Amniotic epithelial cell (primary cell): ENCODE measurements at places on chromosomes 13 and 19.

DNA sequence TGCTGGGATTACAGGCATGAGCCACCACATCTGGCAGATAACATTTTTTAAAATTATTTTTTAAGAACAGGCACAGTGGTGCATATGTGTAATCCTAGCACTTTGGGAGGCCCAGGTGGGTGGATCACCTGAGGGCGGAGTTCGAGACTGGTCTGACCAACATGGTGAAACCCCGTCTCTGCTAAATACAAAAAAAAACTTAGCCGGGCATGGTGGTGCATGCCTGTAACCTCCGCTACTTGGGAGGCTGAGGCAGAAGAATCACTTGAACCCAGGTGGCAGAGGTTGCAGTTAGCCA lies 631 bp upstream of the PALM3 start:
- DNase-seq: no peak

DNA sequence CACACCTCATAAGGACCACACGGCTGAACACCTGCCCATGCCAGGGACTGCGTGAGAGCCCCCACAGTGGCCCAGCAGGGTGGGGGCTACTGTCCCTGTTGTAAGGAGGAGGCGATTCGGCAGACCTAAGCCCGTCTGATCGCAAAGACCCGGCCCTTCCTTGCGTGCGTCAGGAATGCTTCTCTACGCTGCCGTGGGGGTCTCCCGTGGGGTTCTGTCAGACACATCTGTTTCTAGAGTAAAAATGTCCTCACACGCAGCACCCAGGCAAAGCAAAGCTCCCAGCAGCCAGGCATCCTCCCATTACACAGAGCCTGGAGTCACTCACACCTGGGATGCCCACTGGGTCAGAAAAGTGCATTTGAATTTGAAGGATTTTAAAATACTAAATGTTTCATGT lies 147.7 kb upstream of the SOX1 start:
- no peak for DNase-seq

DNA sequence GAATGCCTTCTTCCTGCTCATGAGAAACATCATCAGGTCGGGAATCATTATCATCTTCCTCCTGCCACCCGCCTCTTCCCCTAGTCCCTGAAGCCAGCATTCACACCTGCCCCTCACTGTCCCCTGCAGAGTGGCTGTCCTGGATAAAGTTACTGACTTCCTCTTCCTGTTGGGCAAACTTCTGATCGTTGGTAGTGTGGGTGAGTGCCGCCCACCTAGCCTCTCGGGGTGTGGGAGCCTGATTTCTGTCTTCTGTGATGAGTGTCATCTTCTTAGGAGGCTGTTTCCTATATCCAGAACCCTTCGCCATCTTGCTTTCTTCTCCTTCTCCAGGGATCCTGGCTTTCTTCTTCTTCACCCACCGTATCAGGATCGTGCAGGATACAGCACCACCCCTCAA lies 12.5 kb downstream of the SLC44A2 start:
- DNase-seq: no peak

GRCh38 chr19:32809254-32809653 lies 60.3 kb downstream of the SLC7A9 start:
- DNase-seq: no peak

DNA sequence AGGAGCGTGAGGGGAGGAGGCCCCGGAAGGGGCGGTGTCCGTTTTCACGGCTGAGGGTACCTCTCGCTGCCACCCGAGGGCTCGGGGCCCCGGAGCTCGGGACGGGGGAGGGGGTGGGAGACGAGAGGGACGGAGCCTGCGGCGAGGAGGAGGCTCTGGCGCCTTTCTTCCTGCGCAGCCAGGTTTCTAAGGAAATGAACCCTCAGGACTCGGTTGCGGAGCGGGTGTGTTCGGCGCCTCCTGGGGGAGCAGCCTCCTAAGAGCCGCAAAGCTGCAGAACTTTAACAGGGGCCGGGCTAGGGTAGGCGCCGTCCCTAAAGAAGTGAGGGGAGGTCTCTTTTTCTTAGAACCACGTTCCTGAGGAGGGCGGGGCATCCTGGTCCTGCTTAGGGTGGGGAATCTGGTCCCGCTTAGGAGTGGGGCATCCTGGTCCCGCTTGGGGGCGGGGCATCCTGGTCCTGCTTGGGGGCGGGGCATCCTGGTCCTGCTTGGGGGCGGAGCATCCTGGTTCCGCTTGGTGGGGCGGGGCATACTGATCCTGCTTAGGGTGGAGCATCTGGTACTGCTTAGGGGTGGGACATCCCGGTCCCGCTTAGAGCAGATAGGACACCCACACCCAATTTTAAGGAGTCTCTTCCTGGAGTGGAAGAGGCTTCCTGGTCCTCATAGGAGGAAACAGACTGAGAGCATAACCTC lies 6.2 kb downstream of the SYT5 start:
- DNase-seq: peak; percentile 49

GRCh38 chr13:112446867-112447266 lies 70.7 kb downstream of the SPACA7 start:
- no peak for DNase-seq

DNA sequence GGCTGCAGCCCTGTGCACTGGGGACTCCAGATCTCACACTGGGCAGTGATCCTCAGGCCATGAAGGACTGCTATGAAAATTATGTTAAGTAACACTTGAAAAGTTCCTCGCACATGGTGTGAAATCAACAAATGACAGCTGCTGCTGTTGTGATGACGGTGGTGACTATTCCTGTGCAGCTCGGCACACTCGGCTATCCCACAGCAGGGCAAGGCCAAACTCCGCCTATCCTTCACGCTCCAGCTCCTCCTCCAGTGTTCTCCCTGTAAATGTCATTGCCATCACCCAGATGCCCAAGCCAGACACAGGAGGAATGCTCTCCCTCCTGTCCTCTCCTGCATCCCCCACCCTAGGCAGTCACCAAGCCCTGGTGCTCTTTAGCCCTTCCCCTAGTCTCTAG lies 31.3 kb downstream of the GRIK5 start:
- DNase-seq: no peak

GRCh38 chr13:33106656-33107360 lies 90.6 kb downstream of the KL start:
- DNase-seq: no peak

- no peak for DNase-seq
These were observed 152.1 kb downstream of the KCTD15 start for GRCh38 chr19:33948651-33949335.

GRCh38 chr13:113897161-113897560 lies 33.3 kb upstream of the GAS6 start:
- DNase-seq: peak; percentile 98

DNA sequence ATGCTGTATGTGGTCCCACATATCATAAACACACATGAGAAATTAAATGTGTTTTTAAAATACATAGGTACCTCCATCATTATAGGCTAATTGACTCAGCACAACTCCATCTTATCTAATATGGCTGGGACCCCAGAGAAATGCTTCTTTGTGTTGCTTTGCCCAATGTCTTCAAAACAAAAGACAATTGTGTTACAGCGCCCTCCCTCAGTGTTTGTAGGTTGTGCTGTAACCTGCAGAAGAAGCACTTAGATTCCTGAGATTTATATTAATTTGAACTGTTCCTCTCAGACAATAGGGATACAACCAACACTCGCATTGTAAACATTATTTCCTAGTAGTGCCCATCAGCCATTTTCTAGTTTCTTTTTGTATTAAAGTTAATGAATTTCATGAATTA lies 303.4 kb downstream of the MZT1 start:
- no peak for DNase-seq

GRCh38 chr19:38417544-38418506 lies 8.2 kb downstream of the RASGRP4 start:
- DNase-seq: no peak

GRCh38 chr13:39684531-39685137 lies 29.2 kb downstream of the COG6 start:
- DNase-seq: peak; percentile 60

DNA sequence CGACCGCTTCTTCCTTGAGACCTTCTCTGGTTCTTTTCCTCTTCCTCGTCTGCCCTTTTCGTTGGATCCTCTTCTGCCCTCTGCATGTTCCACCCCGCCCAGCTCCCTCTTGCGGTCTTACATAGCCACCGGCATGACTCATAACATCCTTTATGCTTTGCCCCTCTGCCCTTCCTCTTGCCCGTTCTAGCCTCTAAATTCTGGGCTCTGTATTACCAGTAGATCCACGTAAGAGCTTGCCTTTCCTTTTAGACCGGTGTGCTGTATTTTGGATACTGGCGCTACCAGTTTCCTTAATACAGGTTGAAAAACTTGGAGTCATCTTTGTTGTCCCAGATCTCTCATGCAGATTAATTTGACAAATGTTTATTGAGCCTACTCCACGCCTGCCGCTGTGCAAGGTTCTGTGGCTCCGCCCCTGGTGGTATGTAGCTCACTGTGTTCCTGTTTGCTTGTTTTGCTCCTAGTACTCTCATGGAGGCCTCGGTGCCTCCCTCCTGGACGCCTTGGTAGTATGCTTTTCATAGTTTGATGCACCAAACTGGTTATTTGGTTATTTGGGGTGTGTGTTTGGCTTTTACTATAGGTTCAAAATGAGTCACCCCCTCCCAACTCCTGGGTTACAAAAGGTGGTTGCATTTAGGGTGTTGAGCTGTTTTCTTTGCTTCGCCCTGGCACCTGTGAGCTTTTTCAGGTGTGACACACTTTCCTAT lies 1.7 kb downstream of the GTF3A start:
- peak; percentile 85 for DNase-seq

DNA sequence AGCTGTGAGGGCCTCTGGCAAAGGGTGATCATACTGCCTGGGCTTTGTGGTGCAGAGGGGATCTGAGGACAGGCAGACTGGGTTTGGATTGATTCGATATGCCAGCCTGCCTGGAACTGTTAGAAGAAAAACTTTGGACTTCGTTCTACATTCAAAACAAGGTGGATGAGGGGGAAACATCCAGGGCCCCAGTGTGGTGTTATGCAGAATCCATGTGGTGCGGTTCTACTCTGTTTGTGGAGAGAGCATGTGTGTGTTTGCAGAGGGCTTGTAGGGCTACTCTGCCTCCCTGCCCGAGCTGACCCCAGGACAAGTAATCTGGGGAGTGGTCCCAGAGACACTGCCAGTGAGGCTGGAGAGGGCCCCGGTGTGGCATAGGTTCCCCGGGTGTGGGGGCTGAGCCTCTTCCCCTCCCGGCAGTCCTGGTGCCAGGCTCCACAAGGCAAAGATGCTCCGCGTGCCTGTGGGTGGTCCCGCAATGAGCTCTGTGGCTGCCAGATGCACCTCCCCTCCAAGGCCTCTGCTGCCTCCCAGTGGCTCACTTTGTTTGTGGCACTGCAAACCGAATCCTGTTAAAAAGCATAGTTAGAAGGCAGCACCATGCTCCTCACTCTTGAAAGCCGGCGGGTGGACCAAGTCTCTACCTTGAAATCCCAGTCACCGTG lies 22.3 kb upstream of the TFDP1 start:
- DNase-seq: peak; percentile 78

DNA sequence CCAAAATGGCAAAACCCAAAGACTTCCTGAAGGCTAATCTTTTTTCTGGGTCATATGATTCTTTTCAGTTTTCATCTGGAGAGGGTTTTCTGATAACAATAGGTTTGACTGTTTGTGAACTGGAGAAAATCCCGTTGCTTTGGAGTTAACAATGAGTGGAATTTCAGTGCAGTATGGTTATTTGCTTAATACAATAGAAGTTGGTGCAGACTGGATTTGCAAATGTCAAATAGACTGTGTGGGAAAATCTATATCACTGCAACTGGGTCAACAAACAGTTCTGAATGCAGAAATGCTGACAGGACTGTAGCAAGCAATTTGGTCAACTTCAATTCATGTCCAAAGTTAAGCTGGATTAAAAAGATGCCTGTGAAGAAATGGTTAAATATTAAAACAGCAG lies 267.5 kb upstream of the ARGLU1 start:
- DNase-seq: no peak

DNA sequence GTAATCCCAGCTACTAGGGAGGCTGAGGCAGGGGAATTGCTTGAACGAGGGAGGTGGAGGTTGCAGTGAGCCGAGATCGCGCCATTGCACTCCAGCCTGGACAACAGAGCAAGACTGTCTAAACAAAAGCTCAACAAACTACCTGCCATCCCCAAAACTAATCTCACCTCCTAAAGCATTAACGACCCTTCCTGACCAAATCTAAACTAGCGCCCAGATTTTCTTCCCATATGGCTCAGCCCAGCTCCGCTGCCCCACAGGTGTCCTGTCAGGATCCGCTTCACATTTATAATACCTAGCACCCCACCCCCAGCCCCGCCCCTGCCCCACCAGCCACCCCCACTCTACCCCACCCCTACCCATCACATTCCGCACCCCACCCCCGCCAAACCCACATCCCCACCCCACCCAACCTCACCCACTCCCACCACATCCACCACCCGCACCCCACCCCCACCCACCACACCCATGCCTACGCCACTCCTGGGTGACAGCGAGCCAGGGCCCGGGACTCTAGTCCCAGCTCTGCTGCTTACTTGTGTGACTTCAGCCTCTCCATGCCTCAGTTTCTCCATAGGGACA lies 599 bp downstream of the C19orf12 start:
- no peak for DNase-seq

DNA sequence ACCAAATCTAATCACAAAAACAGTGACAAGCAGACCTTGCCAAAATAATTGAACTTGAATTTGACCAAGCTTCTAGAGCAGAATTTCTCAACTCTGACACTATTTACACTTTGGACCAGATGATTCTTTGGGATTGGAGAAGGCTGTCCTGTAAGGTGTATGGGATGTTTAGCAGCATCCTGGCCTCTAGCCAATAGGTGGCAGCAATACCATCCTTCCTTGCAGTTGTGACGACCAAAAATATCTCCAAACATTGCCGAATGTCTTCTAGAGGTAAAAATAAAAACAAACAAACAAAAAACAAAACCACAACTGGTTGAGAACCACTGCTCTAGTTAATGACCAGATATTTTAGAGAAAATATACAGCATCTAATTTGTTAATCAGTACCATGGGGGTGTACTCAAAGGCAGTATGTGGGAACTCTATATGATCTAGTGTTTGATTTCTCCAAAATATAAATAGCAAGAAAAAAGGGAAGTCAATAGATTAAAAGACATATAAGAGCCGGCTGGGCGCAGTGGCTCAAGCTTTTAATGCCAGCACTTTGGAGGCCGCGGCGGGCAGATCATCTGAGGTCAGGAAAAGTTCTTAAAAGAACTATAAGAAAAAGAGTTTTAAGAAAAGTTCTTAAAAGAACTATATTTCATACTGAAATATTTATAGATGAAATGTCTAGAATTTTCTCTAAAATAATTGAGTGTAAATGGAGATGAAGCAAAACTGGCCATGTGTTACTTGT lies 60.9 kb upstream of the ZNF527 start:
- DNase-seq: no peak

DNA sequence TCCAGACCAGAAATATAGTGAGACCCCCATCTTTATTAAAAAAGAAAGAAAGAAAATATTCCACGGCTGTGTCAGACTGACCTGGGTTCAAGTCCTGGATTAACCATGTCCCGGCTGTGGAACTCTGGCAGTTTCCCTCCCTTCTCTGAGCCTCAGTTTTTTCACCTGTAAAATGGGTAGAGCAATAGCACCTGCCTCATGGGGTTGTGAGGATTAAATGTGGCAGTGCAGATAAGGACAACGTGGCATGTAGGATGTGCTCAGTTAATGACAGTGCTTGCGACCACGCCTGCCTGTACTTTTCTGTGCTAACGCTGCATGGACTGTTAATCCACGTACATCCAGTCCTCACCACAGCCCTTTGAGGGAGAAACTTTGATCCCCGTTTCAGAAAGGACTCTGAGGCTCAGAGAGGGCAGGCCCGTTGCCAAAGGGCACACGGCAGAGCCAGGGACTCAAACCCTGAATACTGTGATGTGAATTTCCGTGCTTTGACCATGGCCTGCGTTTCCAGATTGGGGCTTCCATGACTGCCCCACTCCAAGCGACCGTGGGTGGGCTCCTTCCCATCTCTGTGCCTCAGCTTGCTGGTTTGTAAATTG lies 16.1 kb downstream of the SBK2 start:
- DNase-seq: no peak
